ENCODE measurements at places on chromosomes 6 and 20.
A peak's percentile ranks its signal among the peaks of the same experiment; 100 is the strongest.

GRCh38 chr6:35058865-35059522 lies 82.1 kb downstream of the TCP11 start:
- DNase-seq, result no peak

GRCh38 chr6:22829070-22829469 lies 259.7 kb downstream of the HDGFL1 start:
- DNase-seq, result no peak

- no peak for DNase-seq
Observed at GRCh38 chr20:4017051-4017712, 1.8 kb upstream of the RNF24 start.

DNA sequence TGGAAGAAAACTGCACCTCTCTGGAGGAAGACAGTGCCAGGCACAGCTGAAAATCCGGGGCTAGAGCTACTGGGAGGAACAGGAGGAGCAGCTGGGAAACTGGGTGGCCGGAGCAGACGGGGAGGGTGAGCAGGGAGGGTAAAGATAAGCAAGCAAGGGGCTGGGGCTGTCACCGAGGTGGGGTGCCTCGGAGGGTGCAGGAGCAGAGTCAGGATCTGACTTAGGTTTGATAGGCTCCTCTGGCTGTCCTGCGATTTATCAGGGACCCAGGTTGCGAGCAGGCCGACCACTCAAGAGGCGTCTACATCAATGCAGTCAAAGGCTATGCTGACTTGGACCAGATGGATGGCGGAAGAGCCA lies 12.3 kb downstream of the TSHZ2 start:
- no peak for DNase-seq

- DNase-seq, result no peak
Observed at GRCh38 chr6:168345266-168345665, 25.7 kb upstream of the DACT2 start.

DNA sequence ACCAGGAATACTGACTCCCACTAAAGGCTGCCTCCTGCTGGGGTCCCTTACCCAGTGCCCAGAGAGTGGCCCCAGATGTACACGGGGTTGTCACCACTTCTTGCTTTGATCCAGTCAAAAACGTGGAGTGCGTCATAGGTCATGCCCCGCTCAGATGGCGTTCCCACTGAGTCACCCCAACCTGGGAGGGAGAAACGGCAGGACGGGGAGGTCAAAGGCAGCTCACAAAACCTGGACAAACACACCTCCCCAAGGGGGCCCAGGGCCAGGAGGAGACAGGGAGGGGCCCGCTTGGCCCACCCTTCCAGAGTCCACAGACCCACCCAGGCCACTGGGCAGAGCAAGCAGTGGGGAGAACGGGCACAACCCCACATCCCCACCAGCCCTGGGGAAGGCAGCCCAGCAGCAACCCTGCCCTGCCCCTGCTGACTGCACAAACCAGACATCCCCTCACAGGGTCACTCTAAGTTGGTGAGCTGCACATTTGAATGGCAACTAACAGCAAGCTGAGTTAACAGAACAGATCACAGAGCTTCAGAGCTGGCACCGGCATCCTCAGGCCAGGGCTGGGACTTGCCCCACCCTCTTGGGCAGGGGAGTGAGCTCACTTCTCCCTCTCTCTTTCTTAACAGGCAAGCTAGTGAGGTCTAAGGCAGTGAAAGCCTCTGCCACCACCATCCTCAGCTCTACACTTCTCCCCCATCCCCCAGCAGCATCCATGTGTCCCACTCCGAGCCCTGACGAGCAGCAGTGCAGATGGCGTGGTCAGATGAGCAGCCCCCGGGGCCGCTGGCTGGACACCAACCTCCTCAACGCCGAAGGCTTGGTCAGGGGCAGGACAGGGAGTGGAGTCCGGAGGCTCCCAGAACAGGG lies 61.7 kb downstream of the PYGB start:
- DNase-seq, result peak; percentile 55

DNA sequence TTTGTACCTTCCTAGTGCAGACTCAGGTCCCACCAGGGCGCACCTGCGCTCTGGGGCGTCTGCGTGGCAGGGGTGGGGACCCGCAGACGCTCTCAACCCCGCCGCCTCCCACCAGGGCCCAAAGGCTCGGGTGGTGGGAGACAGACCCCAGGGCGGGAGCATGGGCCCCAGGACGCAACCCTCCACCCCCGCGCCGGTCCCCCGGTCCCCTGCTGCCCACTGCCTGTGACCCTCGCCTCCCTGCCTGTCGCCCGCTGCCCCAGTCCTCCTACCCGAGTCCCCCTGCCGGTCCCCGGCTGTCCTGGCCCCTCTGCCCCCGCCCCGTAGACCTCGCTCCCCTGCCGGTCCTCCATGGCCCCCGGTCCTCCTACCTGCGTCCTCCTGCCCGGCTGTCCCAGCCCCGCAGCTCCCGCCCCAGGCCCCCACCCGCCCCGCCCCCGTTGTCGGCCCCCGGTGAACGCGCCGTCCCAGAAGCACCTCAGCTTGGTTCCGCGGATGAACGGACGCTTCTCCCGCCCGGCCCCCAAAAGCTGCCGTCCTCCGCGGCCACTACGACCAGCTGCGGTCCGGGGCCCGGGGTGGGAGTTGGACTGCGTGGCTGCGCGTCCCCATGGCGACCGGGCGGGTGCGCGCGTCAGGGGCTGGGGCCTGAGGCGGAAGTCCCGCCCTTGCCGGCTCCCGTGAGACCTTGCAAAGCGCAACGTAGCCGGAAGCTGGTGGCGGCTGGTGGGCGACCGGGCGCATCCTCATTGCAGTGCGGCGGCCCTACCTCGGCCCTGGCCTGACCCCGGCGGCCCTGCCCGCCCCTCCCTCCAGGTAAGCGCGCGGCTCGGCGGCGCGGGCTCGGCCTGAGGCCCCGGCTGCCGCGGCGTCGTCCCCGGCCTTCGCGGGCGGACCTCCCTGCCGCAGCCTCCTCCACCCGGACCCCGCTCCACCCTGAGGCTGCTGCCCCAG lies at the start of gene ARFGAP1:
Gene ARFGAP1 (plus strand): TSS at position 709 of the 954 bp plus-strand sequence. CDS start 2,768 bp downstream, outside the sequence.
- peak; percentile 92 for DNase-seq

DNA sequence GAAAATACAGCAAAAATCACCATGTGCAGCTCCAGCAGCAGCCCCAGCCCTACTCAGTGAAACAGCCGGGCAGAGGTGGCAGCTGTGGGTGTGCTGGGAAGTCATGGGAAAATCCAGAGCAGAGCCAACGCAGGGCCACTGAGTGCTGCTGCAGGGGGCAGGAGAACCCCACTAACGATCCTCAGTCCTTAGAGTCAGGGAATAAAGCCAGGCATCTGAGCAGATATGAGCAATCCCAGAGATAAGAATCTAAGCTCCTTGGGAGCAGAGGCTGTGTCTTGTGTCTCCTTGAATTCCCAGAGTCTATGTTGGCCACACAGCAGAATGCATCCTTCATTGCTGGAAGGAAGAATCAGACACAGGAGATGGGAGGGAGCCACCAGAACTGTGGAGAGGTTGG lies 493.1 kb upstream of the MAP3K7 start:
- DNase-seq, result no peak

GRCh38 chr6:105804424-105804823 lies 281.7 kb upstream of the PRDM1 start:
- DNase-seq, result no peak

GRCh38 chr20:61913423-61914225 lies 152.1 kb downstream of the TAF4 start:
- no peak for DNase-seq

- no peak for DNase-seq
Observed at GRCh38 chr20:58571693-58572427, 56.7 kb upstream of the APCDD1L start.

DNA sequence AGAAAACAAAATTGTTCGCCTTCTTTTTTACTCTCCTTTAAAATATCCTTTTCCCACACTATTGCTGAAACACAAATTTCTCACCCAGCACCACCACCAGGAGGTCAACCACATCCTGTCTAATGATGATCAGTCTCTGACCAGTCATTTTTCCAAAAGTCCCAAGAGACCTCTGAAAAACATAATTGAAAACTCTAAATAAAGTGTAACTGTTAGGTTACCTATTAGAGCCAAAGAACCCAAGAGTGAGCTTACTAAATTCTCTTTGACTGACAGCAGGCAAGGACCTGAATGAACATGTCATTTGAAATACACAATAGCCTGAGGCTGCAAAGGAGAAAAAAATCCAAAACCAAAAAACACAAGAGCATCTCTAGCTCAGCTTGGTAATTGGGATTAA lies 735.4 kb downstream of the CBLN4 start:
- DNase-seq, result no peak

DNA sequence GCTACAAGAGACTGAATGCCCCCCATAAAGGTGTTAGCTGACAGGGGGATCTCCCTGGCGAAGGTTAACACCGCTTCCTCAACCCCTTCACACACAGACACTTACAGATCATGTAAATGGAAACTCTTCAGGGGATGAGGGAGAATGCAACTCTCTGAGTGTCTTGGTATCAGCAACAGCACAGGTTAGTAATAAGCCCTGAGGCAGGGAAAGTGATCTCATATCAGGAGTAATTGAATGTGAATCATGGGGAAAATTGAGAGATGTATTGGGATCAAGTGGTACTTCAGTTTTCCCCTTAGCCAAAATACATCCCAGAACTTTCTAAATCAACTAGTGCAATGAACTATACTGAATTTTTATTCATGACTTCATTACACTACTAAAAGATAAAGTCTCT lies 23.8 kb downstream of the OR2J3 start:
- DNase-seq, result no peak

GRCh38 chr20:53087037-53087777 lies 115.0 kb downstream of the TSHZ2 start:
- DNase-seq, result no peak

DNA sequence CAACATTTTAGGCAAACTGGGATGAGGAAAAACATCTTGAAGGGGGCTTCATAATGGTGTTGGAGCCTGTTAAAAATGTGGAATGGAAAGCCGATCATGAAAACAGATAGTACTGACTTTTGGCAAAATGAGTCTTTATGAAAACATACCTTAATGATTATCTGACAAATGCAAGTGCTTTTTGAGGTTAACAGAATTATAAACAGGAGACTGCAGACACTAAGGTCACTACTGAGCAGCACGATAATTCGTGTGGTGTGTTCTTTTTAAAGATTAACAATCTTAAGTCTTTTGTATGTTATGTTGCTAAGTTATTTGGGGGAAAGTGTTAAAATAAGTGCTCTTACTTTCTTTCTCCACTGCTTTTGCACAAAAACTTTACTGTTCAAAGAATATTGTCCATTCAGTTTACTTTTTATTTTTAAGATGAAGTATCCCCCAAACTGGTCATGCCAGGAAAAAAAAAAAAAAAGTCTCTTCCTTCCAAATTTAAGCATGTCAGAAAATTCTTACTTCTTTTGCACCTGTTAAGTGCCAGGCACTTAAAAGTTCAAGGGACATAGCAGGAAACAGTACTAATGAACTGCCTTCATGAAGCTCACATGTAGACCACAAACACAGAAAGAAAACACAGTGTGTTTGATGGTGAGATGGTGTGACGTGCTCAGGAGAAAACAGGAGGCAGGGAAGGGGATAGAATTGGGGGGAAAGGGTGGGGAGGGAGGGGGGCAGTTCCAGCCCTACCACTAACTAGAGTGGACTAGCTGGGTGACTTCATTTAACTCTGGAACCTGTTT lies 73.2 kb downstream of the CDYL start:
- DNase-seq, result no peak

GRCh38 chr6:142845624-142846458 lies 99.1 kb downstream of the HIVEP2 start:
- DNase-seq, result peak; percentile 97

GRCh38 chr6:161828355-161828754 lies 554.5 kb upstream of the AGPAT4 start:
- no peak for DNase-seq

DNA sequence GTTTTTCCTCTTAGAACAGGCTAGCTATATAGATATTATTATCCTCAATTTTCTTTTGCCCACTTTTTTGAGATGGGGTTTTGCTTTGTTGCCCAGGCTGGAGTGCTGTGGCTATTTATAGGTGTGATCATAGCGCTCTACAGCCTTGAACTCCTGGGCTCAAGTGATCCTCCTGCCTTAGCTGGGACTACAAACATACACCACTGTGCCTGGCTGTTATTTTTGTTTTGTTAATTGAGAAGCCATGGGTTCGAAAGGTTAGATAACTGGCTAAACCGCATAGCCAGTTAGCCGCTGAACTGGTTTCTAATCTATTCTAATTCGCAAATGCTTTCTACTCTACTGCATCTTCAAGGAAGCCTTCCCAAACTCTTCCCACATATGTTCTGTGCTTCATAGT lies 425.8 kb downstream of the CDKAL1 start:
- DNase-seq, result no peak

DNA sequence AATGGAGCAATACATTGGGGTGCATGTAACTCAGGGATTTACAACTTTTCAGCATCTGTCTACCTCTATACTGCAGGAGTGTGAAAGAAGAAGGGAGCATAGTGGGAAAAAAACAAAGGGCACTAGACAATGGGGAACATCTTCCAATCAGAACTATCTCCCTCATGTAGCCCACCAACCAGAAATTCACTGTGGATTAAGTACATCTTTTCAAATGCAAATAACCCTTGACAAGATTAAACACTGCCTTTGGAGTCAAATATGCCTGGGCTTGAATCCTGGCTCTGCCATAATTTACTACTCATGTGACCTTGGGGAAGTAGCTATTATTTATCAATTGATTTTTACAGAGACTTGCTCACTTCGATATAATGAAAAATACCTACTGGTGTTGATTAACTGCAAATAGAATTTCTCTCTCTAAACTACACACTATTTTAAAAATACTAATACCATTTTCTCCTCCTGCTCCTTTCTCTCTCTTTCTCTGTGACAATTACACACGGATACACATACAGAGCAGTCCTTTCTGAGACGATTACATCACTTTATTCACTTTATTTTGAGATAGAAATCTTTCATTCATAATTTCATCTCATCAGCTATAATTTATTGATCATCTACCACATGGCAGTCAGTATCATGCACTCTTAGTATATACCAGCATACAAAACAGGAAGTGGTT lies 783.7 kb downstream of the FRK start:
- no peak for DNase-seq

DNA sequence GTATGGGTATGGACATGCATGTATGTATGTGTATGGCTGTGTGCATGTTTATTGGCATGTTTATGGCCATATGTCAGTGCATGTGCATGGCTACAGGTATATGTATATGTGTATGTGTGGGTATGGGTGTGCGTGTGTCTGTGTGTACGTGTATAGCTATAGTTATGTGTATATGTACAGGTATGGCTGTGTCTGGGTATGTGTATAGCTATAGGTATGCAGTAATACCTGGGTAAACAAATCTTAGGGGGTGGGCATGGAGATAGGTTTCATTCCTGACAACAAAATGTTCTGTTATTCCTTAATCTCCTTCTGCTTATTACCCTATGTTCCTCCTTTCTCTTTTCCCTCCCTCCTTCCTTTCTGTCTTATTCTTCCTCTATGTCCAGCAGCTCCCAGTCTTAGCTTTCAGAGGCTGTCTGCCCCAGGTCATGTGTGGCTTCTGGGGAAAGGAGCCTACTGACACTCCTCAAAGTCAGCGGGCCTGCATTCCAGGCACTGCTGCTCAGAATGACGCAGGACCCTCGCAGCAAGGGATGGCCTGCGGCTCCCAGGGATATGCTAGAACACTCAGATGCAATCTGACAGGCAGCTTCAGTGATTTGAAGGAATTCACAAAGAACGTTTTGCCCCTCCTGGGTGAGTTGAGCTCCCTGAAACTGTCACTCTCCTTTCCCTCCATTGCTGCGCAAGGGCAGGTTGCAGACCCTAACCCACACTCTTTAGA lies 139.3 kb upstream of the PHACTR1 start:
- DNase-seq, result no peak

- no peak for DNase-seq
Observed at GRCh38 chr6:150466196-150466595, 97.4 kb downstream of the IYD start.
